ENCODE measurements at places on chromosomes 7 and 10. TPM values are rescaled to one million over a fixed set of nuclear protein-coding genes. Genes with fewer than 3 reads are reported as not detected.

Gene WAC
- total RNA-seq, result 105 TPM

DNA sequence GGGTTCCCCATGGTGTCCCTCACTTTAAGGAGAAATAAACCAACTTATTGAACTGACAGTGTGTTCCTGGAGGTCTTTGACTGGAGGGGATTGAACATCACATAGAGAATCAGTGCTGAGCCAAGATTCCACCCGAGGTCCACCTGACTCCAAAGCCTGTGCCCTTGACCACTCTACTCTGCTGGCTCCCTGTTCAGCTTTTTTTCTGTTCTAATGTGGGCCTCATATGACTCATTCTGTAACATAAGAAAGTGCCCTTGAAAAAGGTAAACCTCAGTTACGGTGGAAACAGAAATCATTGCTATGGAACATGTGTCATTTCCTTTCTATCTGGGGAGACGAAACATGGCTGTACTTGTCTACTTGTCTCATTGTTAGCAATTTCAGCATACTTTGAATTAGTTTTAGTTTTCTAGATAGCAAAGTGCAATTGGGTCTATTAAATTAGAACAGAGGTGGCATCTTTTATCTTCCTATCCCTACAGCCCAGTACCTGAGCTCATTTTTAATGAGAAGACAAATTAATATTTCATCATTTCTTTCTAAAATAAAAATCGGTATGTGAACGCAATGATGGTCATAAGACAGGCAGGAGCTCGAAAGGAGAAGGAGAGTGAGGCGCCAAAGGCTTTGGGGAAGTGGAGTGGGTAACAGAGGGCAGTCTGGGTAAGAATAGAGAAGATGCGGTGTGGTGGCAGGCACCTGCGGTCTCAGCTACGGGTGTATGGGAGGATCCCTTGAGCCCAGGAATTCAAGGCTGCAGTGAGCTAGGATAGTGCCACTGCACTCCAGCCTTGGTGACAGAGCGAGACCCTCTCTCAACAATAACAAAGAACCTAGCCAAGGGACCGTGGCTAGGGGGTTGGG is 1.5 kb downstream of the GSDME start:
- DNase-seq, result no peak

DNA sequence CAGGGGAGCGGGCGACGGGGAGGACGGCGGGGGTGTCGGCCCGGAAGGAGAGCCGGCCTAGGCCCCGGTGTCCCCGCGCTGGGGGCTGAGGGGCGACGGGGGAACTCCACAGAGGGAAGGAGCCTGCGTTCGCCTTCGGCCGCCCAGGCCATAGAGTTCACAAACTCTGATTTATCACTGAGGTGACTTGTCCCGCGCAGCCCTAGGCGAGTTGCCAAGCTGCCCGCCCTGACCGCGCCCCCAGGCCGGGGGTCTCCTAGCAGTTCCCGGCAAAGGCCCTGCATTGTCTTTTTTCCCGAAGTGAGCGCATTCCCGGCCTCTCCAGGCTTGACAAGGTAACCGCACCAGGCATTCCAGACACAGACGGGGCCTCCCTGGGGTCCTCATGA is 2.9 kb upstream of the NKX6-2 start:
- no peak for DNase-seq

Gene KLF14
- not detected for total RNA-seq

Gene VWDE
- 0.13 TPM for total RNA-seq

DNA sequence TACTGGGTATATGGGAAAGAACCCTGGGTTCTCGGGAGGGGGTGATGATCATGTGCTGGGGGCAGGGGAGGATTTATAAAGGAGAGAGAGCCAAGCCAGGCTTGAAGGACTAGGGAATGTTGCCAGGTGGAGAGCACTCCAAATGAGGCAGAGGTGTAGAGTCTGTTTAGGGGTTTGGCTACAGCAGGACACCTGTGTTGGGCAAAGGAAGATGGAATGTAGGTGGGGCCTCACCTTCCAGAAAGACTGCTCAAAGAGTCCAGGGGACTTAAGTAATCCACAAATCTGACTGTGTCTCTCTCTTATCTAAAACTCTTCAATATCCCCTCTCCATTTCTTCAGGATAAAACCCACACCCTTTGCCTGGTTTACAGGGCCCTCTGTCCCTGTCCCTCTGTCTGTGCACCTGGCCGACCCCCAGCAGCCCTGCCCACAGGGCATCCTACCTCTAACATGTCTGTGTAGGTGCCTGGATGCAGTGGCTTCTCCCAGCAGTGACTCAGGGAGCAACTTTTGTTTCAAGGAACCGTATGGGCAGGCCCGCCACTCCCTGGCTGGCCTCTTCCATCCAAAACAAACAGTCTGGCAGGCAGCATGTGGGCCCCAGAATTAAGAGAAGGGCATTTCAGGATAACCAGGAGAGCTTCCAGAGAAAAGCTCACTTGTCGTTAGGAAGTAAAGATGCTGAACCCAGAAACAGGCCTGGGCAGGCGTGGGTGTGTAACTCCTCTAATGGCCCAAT is 10.6 kb upstream of the PLEKHA1 start:
- no peak for DNase-seq

DNA sequence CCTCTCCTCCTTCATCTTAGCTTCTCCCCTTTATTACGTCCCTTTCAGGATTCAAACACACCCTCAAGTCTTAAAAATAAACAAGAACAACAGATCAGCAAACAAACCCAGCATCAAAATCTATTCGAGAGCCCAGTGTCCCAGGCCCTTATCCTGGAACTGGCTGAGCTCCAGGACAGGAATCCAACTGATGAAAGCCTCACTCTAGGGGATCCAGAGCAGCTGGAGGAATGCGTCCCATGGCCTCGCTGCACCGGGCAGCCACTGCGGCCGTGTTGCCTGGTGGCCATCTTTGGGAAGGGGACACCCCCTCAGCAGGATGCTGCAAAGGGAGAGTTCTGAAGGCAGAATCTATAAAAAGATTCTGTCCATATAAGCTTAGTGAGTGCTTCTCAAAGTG is 156.5 kb upstream of the BMPER start:
- no peak for DNase-seq

DNA sequence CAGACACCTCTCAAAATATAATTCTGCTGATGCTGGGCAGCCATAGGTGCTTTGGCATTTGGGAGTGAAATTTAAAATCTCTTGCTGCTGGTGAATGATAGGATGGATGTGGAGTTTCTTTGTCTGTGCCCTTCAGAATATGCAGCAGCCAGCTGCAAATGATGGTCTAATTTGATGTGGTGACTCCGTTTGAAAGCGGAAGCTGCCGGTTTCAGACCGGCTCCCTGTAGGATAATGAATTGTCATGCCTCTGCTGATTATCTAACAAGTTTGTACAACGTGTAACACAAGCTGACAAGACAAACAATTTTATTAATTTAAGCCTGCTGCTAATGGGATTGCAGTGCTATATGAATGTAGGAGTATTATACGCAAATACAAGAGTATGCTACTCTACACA is 103.5 kb downstream of the SND1 start:
- no peak for DNase-seq

Gene VGF
- not detected for total RNA-seq

DNA sequence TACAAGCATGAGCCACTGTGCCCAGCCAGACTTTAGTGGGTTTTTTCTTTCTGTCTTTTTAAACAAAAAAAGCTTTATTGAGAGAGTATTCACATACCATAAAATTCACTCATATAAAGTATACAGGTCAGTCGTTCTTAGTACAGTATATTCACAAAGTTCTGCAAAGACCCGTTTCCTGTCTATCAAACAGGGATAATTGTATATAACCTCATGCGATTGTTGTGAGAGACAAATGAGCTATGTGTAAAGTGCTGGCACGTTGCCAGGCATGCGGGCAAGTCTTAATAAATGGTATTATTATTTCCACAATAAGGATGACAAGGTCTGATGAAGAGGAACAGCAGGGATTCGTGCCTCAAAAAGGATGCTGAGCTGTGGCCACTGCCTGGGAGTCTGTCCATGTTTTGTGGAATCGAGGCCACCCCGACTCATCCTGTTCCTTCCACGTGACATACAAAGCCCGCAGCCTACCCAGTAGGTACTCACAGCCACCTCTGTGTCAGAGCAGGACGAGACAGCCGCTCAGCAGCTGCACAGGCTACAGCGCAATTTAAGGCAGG is 51.6 kb downstream of the SMKR1 start:
- DNase-seq, result peak; percentile 19

DNA sequence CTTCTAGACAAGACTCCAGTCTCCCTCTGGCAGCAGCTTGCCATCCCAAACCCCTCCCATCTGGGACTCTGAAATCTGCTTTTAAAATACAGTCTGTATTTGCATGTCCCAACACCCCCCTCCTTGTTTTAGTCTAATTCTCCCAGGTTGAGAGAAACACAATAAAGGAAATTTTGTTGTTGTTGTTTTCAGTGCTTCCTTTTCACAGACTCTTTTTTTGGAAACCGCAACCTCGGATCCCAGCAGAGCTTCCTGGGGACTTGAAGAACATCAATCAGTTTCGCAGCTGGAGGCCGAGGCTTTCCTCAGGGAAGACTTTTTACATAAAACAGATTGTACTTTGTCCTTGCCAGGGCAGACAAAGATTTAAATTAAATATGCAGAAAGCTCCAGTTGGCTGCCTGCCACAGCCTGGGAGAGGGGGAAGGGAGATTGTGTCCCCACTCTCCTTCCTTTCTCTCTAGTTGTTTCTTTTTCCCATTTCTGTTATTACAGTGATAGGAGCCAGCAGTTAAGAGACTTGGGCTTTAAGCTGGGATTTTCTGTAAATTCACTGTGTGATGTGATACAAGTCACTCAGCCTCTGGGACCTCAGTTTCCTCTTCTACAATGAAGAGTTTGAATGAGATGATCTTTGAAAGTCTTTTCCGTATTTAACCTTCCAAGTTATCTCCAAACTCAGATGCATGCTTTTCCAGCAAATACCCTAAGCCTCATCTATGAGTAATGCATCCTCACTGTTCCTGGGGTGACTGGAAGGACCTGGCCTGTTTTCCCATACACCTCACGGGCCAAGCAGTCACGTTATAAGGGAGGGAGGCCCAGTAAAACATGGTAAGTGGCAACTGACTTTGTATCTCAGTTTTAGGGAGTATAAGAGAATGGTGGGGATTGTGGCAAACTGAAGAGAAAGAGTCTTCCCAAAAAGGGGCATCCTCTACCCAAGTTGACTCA is 192.3 kb downstream of the REEP3 start:
- DNase-seq, result no peak

Gene ZNF32
- 23.6 TPM for total RNA-seq

DNA sequence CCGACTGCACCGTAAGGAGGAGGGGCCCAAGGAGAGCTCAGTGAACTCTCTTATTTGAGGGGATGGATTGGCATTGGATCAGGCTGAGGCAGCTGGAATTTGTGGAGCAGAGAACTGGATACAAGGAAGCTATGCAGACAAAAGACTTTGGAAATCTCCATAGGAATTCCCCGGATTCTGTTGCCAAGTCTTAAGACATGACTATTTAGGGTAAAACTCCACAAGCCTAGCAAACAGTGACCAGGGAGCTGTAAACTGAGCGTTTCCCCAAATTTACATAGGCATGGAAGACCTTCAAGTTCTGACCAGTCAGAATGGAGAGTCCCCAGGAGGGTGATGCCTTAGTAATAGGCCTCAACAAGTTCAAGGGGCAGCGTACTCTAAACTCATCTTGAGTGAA is 82.5 kb upstream of the PCBD1 start:
- DNase-seq, result no peak

DNA sequence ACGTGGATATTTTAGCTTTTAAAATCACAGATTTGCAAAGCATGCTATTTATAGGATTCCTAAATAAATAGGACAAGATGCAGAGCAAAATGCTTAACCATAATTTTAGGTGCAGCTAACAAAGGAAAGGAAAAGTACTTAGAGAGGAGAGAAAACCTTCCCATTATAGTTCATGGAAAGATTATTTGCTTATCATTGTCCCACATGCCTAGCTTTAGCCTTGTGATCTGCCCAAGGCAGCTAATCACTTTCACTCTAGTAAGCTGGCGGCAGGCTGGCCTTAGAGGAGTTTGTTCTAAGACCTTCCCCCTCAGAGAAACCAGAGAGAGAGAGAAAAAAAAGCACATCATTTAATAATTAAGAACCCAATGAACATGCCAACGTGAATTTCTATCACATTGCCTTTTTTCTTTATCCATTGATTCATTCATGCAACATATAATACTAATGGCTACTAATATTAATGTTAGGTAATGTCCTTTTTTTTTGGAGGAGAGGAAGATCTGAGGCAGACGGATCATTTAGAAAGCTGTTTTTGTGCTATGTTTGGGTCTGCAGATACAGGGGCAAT is 274.6 kb downstream of the ARL4A start:
- DNase-seq, result no peak
